Camera-type eye (tissue), 1 donor: ENCODE measurements at places on chromosomes 13 and 19. TPM values are rescaled to one million over a fixed set of nuclear protein-coding genes. Genes with fewer than 3 reads are reported as not detected.

LYPD5 gene
- total RNA-seq, result 2.6 TPM

ZNF418 gene
- total RNA-seq, result 31.7 TPM

MTUS2 gene
- 18.5 TPM for total RNA-seq

RXFP2 gene
- total RNA-seq, result not detected

ATP7B gene
- total RNA-seq, result 21.9 TPM

ZNF442 gene
- total RNA-seq, result 13.2 TPM

SLC8A2 gene
- 16.1 TPM for total RNA-seq
